8988T (cell line): ENCODE measurements at places on chromosomes 3 and 15.

DNA sequence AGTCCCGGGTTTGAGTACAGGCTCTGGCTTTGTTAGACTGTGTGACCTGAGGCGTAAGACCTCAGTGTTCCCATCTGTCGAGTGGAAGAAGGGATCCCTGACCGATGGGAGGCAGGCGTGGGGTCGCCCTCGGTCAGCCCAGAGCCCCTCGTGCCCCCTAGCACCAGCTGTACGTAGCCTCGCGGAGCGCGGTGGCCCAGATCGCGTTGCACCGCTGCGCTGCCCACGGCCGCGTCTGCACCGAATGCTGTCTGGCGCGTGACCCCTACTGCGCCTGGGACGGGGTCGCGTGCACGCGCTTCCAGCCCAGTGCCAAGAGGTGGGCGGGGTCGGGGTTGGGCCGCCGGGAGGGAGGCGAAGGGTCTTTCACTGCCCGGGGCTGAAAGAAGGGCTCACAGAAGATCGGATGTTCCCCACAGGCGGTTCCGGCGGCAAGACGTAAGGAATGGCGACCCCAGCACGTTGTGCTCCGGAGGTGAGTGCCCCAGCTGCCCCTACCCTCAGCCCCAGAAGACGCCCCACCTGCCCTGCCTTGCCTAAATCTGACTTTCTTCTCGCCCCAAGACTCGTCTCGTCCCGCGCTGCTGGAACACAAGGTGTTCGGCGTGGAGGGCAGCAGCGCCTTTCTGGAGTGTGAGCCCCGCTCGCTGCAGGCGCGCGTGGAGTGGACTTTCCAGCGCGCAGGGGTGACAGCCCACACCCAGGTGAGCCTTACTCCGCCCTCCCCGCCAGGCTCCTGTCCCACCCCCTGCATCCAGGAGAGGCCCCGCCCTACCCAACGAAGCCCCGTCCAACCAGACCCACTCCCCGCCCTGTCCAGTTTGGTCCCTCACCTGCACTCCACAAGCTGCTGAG is 3.5 kb upstream of the LSMEM2 start:
- no peak for DNase-seq

- no peak for DNase-seq
Measured at GRCh38 chr3:102454181-102454580, 19.4 kb downstream of the ZPLD1 start.

- no peak for DNase-seq
Measured at GRCh38 chr3:112407214-112407887, 74.4 kb downstream of the CD200 start.

- no peak for DNase-seq
Measured at GRCh38 chr3:31576521-31576920, 43.8 kb downstream of the STT3B start.

GRCh38 chr3:40653878-40654277 is 129.1 kb downstream of the ZNF621 start:
- DNase-seq = no peak
